ENCODE measurements at places on chromosomes 12 and 14.

GRCh38 chr14:79764323-79764722 is 447.0 kb downstream of the DIO2 start:
- no peak for DNase-seq

DNA sequence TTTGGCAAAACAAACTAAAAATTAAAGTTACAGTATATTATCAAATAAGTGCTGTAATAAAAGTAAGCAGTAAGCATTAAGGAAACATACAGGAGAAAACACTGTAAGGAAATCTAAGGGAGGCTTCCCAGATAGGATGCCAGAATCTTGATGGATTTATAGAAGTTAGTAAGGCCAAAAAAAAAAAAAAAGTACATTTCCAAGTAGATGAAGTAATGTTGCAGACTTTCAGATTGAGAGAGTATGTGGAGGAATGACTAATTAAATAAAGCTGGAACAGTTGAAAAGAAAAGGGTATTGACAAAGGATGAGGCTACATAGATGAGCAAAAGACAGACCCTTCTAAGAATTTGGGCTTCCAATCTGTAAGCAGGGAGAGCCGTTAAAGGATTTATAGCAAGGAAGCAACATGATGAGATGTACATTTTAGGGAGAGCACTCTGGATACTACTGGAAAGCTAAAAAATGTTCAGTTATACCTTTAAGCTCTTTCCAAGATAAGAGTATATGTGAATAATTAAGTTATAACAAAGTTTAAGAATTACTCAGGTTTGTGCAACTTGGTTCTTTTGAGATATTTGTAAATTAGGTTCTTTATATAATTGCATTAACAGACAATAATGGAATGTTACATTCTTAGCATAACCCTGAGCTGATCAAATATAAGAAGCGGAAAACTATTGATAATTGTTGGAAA is 87.5 kb upstream of the MON2 start:
- DNase-seq: no peak

DNA sequence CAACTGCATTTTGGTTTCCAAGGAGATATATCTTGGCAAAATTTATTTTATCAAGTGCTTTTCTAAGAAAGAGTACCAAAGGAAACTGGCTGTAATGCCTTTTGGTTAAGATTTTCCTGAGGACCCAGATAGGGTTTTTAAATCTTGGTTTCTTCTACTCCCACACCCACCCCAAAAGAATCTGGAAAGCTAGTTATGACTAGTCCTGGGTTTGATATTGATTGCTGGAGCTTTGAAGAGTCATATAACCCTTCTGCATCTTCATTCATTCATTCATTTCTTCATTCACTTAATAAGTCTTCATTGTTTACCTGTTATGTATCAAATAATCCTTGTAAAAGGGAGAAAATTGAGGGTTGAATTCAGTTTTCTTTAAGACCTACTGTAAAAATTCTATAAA is 425.2 kb downstream of the PCNX1 start:
- DNase-seq: no peak

DNA sequence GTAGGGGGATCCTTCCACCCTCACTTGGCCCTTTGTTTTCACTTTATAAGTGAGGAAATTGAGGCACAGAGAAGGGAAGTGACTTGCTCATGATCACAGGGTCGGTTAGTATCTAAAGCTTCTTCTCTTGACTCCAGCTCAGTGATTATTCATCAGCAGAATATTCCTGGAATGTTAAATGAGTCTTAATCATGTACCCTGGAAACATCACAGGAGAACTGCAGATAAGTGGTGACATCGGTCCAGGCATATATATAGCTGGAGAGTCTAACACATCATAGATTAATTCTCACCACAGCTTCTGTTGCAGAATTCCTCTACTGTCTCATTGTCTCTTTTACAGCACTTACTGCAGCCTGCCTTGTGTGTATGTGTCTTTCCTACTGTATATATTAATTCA is 69.9 kb downstream of the PAH start:
- DNase-seq: no peak

DNA sequence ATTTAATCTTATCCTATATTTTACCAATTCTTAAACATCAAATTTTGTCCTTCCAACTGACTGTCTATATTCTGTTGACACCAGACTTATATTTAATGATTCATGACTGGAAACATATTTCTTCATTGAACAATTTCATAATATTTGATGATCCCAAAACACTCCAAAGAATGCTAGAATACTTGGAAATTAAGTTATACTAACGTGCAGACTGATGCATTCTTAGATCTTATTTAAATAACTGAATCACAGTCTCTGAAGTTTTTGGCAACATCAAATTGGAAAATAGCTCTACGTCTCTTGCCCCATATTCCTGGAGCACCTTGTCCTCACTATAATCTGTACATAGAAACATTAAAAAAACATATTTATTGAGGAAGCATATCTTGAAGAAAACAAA is 127.4 kb downstream of the HMGA2 start:
- DNase-seq: no peak

DNA sequence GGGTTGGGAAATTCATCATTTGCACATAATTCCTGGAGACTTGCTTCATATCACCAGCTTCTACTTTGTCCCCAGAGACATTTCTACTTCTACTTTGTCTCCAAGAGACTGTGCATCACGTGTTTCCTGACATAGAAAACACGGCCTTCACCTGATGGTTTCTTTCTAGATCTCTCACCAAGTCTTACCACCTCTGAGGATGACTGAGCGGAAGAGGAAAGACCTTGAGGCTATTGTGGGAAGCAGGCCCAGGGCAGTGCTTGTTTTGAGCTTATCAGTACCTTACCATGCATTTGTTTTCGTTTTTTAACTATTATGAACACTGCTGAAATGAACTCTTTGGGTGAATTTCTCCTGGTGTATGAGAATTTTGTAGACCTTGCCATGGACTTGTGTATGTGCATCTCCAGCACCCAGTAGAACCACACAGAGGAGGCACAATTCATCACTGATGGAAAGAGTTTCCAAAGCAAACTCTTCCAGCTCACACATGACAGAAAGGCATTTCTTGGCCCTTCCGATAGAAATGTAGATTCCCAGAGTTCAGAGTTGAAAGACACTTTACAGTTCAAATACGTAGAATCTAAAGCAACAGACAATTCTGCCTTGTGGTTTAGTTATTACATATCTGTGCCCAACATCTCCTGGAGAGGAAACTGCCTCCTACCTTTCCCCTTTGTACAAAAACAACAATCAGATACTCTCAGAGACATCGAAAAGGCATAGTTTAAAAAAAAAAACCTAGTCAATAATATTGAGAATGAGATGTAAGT is 434.7 kb downstream of the FUT8 start:
- DNase-seq: no peak

- no peak for DNase-seq
Measured at GRCh38 chr12:28032811-28033537, 60.4 kb upstream of the PTHLH start.

- no peak for DNase-seq
Measured at GRCh38 chr14:68440820-68441219, 352.0 kb downstream of the ZFP36L1 start.

GRCh38 chr12:8508223-8508622 is 5.1 kb upstream of the CLEC4D start:
- no peak for DNase-seq

- DNase-seq: no peak
Measured at GRCh38 chr12:132170094-132170636, 25.9 kb downstream of the NOC4L start.

DNA sequence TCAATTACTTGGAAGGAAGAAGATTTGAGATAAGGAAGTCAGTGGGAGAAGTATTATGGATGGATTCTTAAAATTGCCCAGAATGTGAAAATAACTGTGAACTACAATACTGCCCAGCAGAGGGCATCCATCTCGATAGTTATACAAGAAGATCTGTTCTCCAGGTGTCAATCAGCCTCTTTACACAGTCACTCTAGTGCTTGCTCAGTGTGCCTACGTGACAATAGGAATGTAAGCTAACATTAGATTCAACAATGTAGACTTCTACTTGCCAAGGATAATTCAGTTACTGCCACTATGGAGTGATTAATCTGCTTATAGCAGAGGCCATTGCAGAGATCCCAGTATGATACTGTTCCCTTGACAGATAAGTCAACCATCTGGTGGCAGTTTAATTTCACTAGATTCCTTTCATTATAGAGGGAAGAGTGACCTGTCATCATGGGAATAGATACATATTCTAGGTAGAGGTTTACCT is 10.6 kb upstream of the MAP4K5 start:
- peak; percentile 58 for DNase-seq

- DNase-seq: peak; percentile 86
Measured at GRCh38 chr12:49043856-49044258, 16.7 kb downstream of the KMT2D start.

- DNase-seq: no peak
Measured at GRCh38 chr14:64722842-64723447, 18.7 kb downstream of the PLEKHG3 start.

DNA sequence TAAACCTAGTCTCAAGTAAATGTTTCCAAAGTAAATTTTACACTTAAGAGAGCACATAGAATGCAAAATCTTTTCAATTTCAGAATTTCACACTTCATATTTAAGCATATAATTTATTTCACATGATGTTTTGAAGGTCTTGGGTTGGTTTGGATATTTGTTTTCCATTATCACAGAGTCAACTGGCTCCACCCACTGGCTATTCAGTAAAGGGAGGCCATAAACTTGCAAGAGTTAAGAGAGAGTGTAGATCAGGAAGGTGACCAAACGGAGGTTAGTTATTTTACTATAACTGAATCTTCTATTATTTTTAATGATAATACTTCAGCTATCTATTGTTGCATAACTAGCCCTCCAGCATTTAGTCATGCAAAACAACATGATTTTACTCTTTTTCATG is 6.2 kb upstream of the CPNE8 start:
- DNase-seq: no peak
